Mesenchymal stem cell (in vitro differentiated cells and primary cell): ENCODE measurements at places on chromosomes 11 and 22.

DNA sequence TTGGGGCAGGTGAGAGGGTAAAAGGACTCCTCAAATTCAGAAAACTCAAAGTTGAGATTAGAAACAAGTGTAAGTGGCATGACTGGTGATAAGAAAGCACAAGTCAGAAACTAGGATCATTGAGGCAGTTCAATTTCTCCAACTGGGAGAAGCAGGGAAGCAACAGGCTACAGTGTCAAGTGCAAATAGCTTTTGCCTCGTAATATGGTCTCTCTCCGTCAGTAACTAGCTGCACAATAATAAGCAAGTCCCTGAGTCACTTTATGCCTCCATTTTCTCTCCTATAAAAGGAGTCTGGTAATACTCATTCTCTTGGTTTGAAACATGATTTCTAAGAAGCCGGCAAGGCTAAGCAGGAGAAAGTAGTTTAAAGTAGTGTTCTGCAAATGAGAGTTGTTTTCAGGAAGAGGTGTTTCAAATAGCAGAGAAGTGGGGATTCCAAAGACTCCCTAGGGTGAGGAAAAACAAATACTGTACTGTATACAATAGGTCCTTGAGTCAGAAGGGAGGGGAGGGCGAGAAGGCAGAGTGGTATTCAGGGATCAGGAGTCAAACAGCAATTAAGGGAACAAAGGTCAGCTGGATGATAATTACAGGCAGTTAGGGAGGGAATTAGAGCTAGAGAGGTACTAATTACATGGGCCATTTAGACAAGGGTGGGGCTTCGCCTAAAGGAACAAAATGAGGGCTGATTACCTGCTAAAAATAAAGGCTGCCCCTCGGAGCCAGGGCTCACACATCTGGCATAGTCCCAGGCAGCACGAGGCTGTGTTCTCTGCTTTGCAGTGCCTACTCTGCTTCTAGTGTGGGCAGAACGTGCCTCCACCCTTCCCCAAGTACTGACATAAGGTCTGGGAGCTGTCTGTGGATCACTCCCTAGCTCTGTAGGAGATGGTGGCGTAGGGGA, 96.0 kb upstream of the BDNF start:
- no peak overlapping the region for H3K4me3 ChIP-seq
- H3K36me3 ChIP-seq, result no peaks in the 10 kb centered on the region
- H3K27ac ChIP-seq, result no peak overlapping the region
- DNase-seq, result peak; percentile 27

GRCh38 chr11:128716661-128717210, 22.9 kb downstream of the FLI1 start:
- peak; percentile 85 for DNase-seq
- H3K4me1 ChIP-seq, result peaks cover 1% of the 10 kb centered on the region
- no peak overlapping the region for H3K4me3 ChIP-seq
- H3K36me3 ChIP-seq, result no peaks in the 10 kb centered on the region

DNA sequence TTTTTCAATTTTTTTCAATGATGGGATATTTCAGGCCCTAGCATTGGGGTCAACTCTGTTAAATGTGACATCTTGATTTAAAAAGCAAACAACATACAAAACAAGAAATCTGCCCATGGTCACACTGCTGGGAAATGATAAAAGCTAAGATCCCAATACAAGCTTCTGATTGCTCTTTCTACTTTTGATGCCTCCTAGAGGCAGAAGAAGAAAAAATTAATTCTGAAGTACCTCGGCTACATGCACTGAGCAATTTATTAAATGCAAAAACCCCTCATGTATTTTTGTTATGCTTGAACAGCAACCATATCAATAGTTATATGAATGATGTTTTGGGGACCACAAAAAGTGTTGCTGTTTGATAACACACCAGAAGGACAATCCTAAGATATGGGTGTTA, 342.1 kb upstream of the NARS2 start:
- no peak overlapping the region for H3K4me3 ChIP-seq
- no peaks in the 10 kb centered on the region for H3K4me1 ChIP-seq
- no peak for DNase-seq
- no peaks in the 10 kb centered on the region for H3K36me3 ChIP-seq

DNA sequence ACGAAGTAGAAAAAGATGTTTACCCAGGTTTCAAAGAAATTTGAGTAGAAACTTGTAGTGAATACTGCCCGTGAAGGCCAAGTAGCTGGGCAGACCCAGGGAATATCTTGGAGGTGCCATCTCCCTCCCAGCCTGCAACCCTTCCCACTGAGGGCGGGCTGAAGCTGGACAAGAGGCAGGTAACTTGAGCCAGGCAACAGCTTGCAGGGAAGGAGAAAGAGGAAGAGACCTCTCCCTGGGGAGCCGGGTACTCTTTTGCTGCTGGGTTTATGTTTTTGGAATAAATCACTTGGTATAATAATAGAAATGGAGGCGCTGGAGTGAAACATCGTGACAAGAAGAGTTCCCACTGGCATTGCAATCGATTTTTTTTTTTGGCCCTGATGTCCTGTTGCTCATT, 49.4 kb upstream of the JAM3 start:
- H3K27me3 ChIP-seq, result peaks cover 80% of the 10 kb centered on the region
- no peak overlapping the region for H3K27ac ChIP-seq
- no peak for DNase-seq
- peaks cover 2% of the 10 kb centered on the region for H3K4me1 ChIP-seq

DNA sequence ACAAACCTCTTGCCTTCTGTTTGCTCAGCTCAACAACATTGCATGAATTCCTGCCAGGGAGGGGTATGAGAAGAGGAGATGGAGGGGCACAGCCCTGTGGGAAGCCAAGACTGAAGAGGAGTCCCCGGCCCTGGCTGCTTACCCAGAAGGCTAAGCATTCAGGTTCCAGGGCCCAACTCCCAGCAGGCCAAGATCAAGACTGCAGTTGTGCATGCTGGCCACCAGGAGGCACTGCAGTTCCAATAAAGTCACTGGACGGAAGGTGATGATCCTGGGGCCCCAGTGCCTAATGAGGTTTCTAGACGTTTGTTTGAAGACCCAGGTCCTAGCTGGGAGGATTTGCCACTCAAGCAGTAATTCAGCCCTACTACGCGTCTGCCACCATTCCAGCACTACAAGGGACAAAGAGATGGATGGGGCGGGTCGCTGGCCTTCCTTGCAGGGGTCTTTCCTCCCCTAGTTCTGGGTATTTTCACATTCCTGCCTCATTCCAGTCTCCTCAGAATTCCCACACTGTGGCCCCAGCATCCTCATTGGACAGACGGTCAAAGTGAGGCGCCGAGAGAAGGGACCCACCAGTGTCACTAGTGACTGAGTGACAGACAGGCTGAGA, 23.6 kb downstream of the ALX4 start:
- no peaks in the 10 kb centered on the region for H3K36me3 ChIP-seq
- peaks cover 8% of the 10 kb centered on the region for H3K4me1 ChIP-seq
- H3K27me3 ChIP-seq, result peaks cover 5% of the 10 kb centered on the region
- H3K4me3 ChIP-seq, result no peak overlapping the region
- peak; percentile 43 for DNase-seq
- H3K27ac ChIP-seq, result no peak overlapping the region

GRCh38 chr11:88297421-88297820, 40.1 kb downstream of the CTSC start:
- H3K4me1 ChIP-seq, result peaks cover 1% of the 10 kb centered on the region
- no peak for DNase-seq
- no peaks in the 10 kb centered on the region for H3K27me3 ChIP-seq
- H3K27ac ChIP-seq, result no peak overlapping the region
- peaks cover 4% of the 10 kb centered on the region for H3K36me3 ChIP-seq

- DNase-seq, result peak; percentile 68
- no peak overlapping the region for H3K4me3 ChIP-seq
- H3K27me3 ChIP-seq, result peaks cover 35% of the 10 kb centered on the region
- peak overlapping the region; percentile 9 for H3K27ac ChIP-seq
- no peaks in the 10 kb centered on the region for H3K36me3 ChIP-seq
Observed at GRCh38 chr11:45468267-45468856, 182.2 kb upstream of the SYT13 start.

DNA sequence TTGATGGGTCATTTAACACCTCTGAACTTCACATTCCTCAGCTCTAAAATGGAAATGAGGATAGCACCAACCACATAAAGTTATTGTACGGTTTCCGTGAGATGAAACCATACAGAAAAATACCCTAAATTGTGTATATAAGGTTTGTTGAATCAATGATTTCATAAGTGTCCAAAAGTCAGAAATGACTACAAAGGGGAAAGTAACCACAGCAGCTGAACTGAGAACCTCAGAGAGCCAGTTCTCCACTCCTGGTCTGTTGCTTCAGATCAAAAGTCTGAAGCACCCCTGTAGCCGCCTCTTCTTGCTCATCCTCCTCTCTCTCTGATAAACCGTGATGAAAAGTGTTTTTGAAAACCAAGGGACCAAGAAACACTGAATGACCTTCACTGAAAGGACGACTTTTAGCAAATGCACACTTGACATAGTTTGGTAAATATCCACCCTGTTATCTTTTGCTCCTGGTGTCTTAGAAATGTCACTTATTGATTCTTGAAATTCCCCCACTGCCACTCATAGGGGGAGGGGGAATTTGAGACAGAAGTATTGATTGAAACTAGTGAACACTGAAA, 194.5 kb downstream of the NAV2 start:
- no peak overlapping the region for H3K4me3 ChIP-seq
- H3K27ac ChIP-seq, result no peak overlapping the region
- no peaks in the 10 kb centered on the region for H3K4me1 ChIP-seq

GRCh38 chr11:2553886-2554285, 109.1 kb downstream of the KCNQ1 start:
- no peak for DNase-seq
- H3K4me3 ChIP-seq, result no peak overlapping the region
- H3K36me3 ChIP-seq, result no peaks in the 10 kb centered on the region
- H3K27me3 ChIP-seq, result peaks cover 49% of the 10 kb centered on the region

DNA sequence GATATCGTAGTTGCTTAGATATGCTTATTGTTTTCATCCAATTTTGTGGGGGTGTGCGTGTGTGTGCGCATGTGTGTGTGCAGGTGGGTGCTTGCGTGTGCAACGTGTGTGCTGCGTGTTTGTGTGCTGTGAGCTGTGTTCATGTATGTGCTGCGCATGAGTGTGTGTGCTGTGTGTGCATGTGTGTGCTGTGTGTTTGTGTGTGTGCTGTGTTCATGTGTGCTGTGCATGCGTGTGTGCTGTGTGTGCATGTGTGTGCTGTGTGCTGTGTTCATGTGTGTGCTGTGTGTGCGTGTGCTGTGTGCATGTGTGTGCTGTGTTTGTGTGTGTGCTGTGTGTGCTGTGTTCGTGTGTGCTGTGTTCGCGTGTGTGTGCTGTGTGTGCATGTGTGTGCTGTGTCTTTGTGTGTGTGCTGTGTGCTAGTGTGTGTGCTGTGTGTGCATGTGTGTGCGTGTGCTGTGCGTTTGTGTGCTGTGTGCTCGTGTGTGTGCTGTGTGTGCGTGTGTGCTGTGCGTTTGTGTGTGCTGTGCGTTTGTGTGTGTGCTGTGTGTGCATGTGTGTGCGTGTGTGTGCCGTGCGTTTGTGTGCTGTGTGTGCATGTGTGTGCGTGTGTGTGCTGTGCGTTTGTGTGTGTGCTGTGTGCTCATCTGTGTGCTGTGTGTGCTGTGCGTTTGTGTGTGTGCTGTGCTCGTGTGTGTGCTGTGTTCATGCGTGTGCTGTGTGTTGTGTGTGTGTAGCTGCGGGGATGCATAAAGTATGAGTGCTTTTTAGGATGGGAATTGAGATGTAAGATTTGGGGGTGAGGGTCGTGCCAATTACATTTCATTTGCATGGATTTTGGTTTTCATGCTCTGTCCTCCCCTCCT, 7.6 kb downstream of the IGF2 start:
- H3K27ac ChIP-seq, result no peak overlapping the region
- peaks cover 16% of the 10 kb centered on the region for H3K4me1 ChIP-seq
- no peaks in the 10 kb centered on the region for H3K27me3 ChIP-seq
- H3K4me3 ChIP-seq, result no peak overlapping the region

- DNase-seq, result no peak
- H3K4me1 ChIP-seq, result no peaks in the 10 kb centered on the region
- H3K27me3 ChIP-seq, result no peaks in the 10 kb centered on the region
- H3K4me3 ChIP-seq, result no peak overlapping the region
- H3K27ac ChIP-seq, result no peak overlapping the region
Observed at GRCh38 chr11:97548280-97548679, 1158.5 kb downstream of the JRKL start.

- peaks cover 2% of the 10 kb centered on the region for H3K4me1 ChIP-seq
- peaks cover 10% of the 10 kb centered on the region for H3K36me3 ChIP-seq
- H3K27me3 ChIP-seq, result no peaks in the 10 kb centered on the region
- no peak overlapping the region for H3K4me3 ChIP-seq
- no peak overlapping the region for H3K27ac ChIP-seq
- no peak for DNase-seq
Observed at GRCh38 chr11:27373856-27374602, 11.0 kb upstream of the CCDC34 start.

GRCh38 chr11:15558513-15559181, 443.9 kb downstream of the INSC start:
- H3K27me3 ChIP-seq, result no peaks in the 10 kb centered on the region
- H3K27ac ChIP-seq, result no peak overlapping the region
- no peak for DNase-seq
- no peaks in the 10 kb centered on the region for H3K4me1 ChIP-seq
- H3K36me3 ChIP-seq, result no peaks in the 10 kb centered on the region
- H3K4me3 ChIP-seq, result no peak overlapping the region

GRCh38 chr22:44524806-44525205, 26.8 kb upstream of the RTL6 start:
- no peak for DNase-seq
- H3K27ac ChIP-seq, result no peak overlapping the region
- peaks cover 6% of the 10 kb centered on the region for H3K4me1 ChIP-seq
- H3K4me3 ChIP-seq, result no peak overlapping the region
- no peaks in the 10 kb centered on the region for H3K27me3 ChIP-seq

DNA sequence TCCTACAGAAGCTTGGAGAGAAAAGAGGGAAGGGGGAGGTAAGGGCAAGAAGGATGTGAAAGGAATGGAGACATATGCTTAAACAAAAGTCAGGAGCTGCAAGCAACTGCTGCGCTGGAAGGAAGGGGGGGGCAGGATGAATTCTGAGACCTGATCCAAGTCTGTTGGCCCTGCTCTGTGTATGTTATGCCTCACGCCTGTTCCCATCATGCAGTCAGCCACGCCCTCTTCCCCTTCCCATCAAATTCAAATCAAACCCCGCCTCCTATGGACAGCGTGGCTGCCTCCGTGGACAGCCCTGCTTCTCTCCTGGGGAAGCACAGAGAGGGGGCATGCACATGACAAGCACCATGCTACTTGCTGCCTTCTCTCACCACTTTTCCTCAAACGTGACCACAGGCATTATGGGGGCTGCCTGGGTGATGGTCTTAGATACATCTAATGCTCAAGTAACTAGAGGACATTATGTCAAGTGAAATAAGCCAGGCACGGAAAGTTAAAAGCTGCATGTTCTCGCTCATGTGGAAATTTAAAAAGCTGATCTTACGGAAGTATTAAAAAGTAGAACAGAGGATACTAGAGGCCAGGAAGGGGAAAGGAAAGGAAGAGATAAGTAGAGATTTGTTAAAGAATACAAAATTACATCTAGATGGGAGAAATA, 45.8 kb upstream of the CYP2D6 start:
- H3K36me3 ChIP-seq, result peaks cover 6% of the 10 kb centered on the region
- H3K4me1 ChIP-seq, result peaks cover 37% of the 10 kb centered on the region
- H3K27me3 ChIP-seq, result no peaks in the 10 kb centered on the region
- H3K27ac ChIP-seq, result no peak overlapping the region
- no peak overlapping the region for H3K4me3 ChIP-seq

- H3K4me3 ChIP-seq, result peak overlapping the region; percentile 55
- H3K27ac ChIP-seq, result no peak overlapping the region
- H3K27me3 ChIP-seq, result no peaks in the 10 kb centered on the region
- peaks cover 16% of the 10 kb centered on the region for H3K4me1 ChIP-seq
Observed at GRCh38 chr11:62402226-62402959, 16.4 kb upstream of the SCGB1A1 start.
